ENCODE measurements at places on chromosomes 5 and 9.

DNA sequence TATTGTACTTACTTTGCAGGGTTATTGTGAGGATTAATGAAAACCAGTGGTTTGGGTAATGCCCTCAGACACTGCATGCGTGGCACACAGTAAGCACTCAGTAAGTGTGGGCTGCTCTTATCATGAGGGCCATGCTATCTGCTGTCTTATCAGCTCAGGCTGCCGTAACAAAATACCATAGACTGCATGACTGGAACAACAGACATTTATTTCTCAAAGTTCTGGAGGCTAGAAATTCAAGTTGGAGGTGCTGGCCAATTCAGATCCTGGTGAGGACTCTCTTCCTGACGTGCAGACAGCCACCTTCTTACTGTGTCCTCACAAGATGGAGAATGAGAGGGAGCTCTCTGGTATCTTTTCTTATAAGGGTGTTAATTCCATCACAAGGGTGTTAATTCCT, 23.9 kb upstream of the SH3PXD2B start:
- DNase-seq = no peak

DNA sequence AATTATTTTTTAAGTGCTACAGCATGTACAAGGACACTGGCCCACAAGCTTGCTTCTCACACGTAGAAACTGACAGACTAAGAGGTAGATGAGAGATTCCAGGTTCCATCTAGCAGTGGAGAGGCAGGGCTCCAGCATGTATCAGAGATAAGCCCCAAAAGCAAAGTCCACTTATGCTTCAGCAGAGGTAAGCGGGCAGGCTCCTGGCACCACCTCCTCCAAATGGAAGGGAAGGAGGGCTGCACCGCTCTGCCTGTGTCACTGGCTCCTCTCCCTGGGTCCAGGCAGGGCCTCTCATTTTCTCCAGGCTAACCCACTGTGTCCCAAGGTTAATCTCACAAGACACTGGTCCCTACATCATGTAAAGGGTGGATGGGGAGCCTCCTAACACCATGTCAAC, 15.9 kb downstream of the GRHPR start:
- no peak for DNase-seq

DNA sequence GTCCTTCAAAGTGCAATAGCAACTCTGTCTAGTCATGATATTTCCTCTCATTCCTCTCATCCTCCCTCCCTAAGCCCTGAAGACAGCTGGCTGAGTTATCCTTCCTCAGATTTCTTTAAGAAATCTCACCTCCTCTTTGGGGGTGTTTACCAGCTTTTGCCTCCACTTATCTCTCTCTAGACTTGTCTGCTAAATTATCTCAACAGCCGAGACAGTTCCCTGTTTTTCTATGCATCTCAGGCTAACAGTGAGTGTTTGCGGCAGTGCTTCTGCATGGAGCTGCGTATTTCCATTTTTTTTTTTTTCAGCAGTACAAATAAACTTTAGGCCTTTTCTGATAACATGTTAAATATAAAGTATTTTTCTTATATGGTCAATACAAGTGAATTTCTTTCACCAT, 20.9 kb downstream of the KCTD16 start:
- no peak for DNase-seq

DNA sequence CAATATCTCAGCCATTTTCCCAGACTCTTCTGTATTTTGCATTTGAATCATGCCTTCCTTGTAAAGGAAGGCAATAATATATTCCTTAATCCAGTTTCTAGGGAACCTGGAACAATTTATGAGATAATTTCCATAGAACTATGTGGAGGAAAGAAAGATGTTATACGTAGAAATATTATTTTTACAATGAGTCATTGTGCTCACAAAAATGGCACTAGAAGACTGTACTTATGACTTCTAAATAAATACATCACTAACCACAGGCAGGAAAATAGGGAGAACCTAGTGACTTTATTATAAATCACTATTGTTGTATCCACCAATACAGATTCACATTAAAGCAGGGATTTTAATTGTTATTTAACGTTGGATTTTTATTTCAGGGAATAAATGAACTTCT, 87.6 kb downstream of the FBXO38 start:
- no peak for DNase-seq

DNA sequence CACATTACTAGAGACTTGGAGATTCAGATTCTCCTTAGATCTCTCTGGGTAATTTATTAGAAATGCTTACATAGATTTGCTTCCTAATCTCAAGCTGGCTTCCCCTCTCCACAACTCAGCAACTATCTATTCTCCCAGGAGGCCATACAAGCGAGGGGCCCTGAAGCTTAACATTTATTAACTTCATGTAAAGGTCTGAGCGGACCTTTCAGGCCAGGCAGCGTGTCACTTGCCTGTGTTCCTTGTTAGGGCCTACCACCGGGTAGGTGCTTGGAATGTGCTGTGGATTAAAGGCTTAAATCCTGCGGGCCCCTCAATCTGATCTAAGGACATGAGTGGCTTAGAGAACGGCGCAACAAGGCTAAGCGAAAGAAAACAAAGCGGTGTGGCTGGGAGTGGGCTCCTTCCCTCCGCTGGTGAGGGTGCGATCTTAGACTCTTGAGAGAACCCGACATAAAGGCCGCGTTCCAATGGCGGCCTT, 712 bp upstream of the HSPA4 start:
- DNase-seq = no peak

GRCh38 chr9:123997665-123998277, 13.8 kb upstream of the LHX2 start:
- no peak for DNase-seq

DNA sequence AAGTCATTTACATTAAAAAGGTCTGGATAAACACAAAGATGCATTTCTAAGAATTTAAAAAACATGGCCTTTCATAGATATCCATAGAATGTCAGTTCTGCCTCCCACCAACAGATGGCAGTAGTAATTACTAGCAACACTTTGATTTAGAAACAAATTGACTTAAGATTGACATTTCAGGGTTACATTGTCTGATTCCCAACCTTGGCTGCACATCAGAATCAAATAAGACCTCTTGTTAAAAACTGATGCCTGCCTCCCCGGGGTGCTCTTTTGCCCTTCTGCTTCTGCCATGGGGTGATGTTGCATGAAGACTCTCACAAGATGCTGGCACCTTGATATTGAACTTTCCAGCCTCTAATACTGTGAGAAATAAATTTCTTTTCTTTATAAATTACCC, 146.2 kb upstream of the GPR151 start:
- no peak for DNase-seq

- DNase-seq = no peak
These were observed 296.5 kb upstream of the ITGA1 start for GRCh38 chr5:52491071-52491787.

- no peak for DNase-seq
These were observed 60.2 kb downstream of the SPOCK1 start for GRCh38 chr5:137438932-137439331.

- no peak for DNase-seq
These were observed 10.3 kb downstream of the POLK start for GRCh38 chr5:75522025-75522424.

- DNase-seq = no peak
These were observed 795.6 kb downstream of the PTPRD start for GRCh38 chr9:9817176-9817575.

DNA sequence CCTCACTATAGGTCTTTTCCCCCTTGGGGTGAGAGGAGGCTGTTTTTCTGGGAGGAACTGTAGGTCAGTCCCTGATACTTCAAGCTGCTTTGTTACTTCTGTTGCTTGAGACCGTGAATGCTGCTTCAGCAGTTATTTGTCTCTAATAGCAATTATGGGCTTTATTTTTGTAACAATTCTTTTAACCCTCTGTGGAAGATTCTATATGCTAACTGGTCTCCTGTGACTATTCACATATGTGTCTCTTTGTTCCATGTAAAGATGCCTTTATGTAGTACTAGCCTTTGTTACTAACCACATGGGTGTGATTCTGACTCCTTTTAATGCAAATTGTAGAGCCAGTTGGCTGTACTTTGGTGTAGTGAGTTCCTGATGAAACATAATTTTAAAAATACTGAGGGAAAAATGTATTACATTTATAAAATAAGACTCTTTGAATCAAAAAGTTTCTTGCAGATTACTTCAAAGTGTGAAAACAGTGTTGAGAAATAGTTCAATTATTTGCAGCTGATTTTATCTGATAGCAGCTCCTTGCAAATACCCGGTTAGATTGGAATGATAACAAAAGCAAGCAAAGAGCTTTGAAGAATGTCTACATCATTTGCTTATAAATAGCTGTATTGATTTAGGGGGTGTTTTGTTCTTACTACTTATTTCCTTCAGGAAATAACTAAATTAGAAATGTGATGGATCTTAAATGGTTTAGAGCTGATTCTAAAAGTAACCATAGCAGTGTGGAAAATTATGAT, 46.6 kb downstream of the ANGPTL2 start:
- no peak for DNase-seq

DNA sequence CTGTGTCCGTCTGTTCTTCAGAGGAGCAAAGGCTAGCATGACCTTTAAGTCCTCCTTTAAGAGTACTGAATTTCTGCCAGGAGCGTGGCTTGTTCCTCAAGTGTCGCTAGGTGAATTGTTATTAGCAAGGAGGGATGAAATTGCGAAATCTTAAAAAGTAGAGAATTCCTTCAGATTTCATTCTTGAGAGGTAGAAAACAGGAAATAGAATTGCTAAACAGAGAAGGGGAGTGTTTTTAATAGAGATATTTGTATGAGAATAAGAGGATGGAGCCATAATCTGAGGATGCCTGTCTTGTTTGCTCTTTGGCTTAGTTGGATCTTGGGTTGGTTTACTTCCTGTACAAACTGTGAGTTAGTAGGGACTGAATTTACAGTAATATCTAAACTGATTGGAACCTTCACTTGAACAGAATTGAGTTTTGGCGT, 39.2 kb downstream of the EXOSC2 start:
- DNase-seq = no peak

DNA sequence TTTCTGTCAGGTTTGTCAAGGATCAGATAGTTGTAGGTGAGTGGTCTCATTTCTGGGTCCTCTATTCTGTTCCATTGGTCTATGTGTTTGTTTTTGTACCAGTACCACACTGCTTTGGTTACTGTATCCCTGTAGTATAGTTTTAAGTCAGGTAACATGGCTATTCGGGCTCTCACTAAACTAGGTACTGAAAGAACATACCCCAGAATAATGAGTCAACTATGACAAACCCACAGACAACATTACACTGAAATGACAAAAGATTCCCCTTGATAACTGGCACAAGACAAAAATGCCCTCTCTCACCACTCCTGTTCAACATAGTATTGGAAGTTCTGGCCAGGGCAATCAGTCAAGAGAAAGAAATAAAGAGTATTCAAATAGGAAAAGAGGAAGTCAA, 535.3 kb upstream of the CYLC2 start:
- DNase-seq = no peak

GRCh38 chr5:148383564-148384379, at the start of gene FBXO38:
Gene FBXO38, plus strand, starts transcription at chr5:148383958. Its CDS starts 10,819 bp downstream, at chr5:148394777.
- peak; percentile 85 for DNase-seq

GRCh38 chr5:52989025-52989780, at the start of gene ITGA2:
Gene ITGA2, plus strand, starts transcription at chr5:52989352. Its CDS starts 117 bp downstream, at chr5:52989469.
- peak; percentile 43 for DNase-seq

DNA sequence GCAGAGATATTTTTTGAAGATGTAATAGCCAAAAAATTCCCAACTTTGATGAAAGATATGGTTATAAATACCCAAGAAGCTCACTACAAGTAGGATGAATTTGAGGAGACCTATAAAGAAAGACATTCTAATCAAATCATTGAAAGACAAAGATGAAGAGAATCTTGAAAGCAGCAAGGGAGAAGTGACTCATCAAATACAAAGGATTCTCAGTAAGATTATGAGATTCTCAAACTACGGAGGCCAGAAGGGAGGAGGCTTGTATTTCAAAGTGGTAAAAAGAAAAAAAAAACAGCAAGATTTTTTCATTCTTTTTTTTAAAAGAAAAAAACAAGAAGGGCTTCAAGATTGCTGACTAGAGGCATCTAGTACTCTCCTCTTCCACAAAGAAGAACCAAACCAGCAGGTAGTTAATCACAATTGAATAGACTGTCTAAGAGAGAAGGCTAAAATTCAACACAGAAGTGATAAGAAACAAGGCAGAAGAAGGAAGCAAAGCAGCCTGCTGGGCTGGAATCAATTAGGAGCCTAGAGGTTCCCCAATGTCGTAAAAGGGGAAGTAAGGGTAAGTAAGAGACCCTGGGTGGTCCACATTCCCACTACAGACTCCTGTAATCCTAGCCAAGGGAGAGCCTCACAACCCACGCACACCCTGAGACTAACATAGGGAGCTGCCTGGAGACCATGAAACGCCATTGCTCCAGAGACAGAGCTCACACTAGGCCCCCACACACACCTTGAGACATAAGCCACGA, 59.1 kb upstream of the NIPAL4 start:
- no peak for DNase-seq

DNA sequence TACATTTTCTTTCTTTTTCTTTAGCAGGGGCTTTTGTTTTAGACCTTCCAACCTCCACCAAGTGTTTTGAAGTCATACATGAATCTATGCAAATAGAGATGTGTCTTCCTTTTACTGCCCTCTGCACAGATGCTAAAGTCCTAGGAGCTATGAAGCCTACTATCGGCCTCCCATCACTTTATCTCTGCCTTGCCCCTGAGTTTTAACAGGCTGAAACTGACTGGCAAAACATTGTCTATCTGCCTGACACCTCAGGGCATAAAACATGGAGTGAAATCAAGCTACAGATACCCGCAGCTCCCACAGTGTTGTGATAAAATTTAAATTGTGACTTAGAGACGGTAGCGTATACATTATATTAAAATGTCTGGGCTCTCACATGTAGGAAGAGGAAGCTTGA, 604.6 kb upstream of the C9orf72 start:
- DNase-seq = no peak

- no peak for DNase-seq
These were observed 599.3 kb upstream of the SGCD start for GRCh38 chr5:155727512-155728145.

- DNase-seq = no peak
These were observed 1020.2 kb downstream of the NR2F1-AS1 start for GRCh38 chr5:92560698-92561401.

- DNase-seq = no peak
These were observed 202.8 kb downstream of the CWC27 start for GRCh38 chr5:64971513-64971912.

DNA sequence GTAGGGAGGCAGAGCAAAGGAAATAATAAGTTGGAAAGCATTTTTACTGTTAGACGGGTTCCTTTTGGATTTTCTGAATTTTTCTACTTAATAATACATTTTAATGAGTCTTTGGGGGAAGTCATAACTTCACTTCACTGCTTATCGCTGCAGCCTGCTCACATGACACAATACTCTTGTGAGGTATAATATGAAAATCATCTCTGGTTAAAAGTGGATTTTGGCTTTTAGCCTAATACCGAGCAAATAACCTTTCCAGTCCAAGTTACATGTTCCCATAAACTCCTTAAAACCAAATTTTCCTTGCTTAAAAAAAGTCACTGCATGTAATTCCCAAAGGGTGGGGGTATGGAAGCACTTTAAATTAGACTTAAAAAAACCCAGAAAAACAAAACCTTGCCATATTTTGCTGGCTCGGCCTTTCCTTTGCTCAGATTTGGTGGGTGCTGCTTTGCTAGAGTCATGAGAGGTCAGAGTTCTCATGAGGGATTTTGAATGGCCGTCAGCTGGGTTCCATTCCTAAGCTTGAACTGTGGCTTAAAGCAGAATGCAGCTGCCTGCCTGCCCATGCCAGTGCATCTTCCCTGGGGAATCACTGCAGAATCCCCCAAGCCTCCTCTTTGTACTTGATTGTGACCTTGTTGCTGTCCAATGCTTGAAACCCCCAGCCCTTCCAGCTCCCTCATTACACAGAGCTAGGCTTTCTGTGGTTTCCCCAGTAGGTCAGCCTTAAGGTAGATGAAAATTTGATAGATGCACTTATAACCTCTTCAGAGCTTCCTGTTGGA, 331.8 kb downstream of the KDM4C start:
- DNase-seq = no peak

- DNase-seq = no peak
These were observed 199.4 kb upstream of the NFIL3 start for GRCh38 chr9:91623004-91623403.
